Heart left ventricle (tissue), 16 donors: ENCODE measurements at places on chromosomes 3 and 15. TPM values are rescaled to one million over a fixed set of nuclear protein-coding genes. Genes with fewer than 3 reads are reported as not detected.

DNA sequence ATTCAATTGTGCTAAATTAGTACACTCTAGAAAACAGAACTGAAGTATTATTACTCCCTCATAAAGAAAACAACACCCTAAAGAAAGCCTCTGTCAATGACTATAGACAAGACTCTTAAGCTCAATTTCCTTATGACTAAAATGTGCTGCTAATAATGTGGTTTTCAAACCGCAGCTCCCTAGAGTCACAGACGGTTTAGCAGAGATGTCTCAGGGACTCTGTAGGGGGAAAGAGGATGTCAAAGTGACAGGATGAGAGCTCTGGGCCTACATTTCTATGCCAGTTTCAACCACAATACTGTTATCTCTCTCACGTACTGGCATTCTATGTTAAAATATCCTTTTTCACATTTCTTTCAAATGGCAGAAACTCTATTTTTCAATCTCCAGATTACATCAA lies 37.6 kb upstream of the WDR49 start:
- no peaks in the 10 kb centered on the region for H3K4me1 ChIP-seq
- no peak overlapping the region for H3K4me3 ChIP-seq
- no peaks in the 10 kb centered on the region for H3K27me3 ChIP-seq
- no peak overlapping the region for H3K27ac ChIP-seq

DNA sequence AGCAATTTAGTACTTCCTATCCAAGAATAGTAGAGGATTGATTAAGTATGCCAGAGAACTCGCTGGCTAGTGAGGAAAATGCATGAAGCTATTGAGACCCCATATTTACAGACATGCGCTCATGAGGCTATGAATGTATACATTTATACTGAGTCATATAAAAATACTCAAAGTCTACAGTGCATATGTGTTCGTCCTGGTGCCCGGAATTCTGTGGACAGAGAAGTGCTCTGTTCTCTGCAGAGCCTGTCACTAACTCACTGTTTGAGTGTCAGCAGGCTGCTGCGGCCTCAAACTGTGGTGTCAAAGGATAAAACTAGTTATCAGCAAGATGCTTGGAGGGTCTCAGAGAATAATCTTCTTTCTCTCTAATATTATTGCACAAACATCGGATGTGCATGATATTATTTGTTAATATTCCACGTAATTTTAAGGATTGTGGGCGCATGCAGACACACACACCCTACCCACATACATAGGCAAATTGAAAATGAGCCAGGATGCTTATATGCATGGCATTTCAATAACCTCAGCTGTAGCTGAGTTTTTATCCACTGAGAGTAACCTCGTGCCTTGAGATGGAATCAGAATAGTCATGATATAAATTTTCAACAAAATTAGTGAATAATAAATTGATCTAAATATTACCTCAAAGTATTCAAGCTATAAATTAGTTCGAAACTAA lies 50.0 kb upstream of the TSC22D2 start:
- no peaks in the 10 kb centered on the region for H3K27me3 ChIP-seq
- no peaks in the 10 kb centered on the region for H3K4me1 ChIP-seq
- H3K36me3 ChIP-seq: no peaks in the 10 kb centered on the region
- H3K4me3 ChIP-seq: no peak overlapping the region

Gene KLHDC8B
- total RNA-seq: 99.1 TPM

Gene WDR93
- total RNA-seq: not detected

DNA sequence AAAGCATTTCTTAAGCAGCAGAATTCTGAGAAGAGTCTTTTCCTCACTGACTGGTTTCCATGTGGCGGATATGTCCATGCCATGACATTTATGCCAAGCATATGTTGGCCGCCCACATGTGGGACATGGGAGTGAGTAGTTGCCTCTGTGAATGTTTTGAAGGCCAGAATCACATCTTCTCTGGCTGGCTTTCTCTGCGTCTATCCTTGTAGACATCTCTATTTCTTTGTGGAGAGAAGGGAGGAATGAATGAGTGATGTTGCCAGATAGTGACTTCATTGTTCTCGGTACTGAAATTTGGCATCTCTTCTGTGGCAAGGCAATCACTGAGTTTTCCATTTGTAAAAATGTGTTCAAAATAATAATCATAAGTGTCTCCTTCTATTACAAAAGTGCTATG lies 316.0 kb downstream of the CLSTN2 start:
- H3K4me1 ChIP-seq: no peaks in the 10 kb centered on the region
- no peak for DNase-seq
- H3K4me3 ChIP-seq: no peak overlapping the region
- H3K27me3 ChIP-seq: no peaks in the 10 kb centered on the region
- no peak overlapping the region for H3K27ac ChIP-seq
- H3K36me3 ChIP-seq: no peaks in the 10 kb centered on the region

Gene CELF6
- total RNA-seq: 1.3 TPM

Gene POPDC2
- 573 TPM for total RNA-seq

GRCh38 chr15:50791486-50791885 lies 26.0 kb upstream of the SPPL2A start:
- DNase-seq: no peak
- no peak overlapping the region for H3K27ac ChIP-seq
- no peaks in the 10 kb centered on the region for H3K27me3 ChIP-seq
- no peak overlapping the region for H3K4me3 ChIP-seq
- H3K36me3 ChIP-seq: no peaks in the 10 kb centered on the region

GRCh38 chr15:62334536-62334935 lies 169.5 kb upstream of the C2CD4B start:
- no peaks in the 10 kb centered on the region for H3K27me3 ChIP-seq
- no peak for DNase-seq
- no peaks in the 10 kb centered on the region for H3K36me3 ChIP-seq
- H3K27ac ChIP-seq: no peak overlapping the region
- no peak overlapping the region for H3K4me3 ChIP-seq

DNA sequence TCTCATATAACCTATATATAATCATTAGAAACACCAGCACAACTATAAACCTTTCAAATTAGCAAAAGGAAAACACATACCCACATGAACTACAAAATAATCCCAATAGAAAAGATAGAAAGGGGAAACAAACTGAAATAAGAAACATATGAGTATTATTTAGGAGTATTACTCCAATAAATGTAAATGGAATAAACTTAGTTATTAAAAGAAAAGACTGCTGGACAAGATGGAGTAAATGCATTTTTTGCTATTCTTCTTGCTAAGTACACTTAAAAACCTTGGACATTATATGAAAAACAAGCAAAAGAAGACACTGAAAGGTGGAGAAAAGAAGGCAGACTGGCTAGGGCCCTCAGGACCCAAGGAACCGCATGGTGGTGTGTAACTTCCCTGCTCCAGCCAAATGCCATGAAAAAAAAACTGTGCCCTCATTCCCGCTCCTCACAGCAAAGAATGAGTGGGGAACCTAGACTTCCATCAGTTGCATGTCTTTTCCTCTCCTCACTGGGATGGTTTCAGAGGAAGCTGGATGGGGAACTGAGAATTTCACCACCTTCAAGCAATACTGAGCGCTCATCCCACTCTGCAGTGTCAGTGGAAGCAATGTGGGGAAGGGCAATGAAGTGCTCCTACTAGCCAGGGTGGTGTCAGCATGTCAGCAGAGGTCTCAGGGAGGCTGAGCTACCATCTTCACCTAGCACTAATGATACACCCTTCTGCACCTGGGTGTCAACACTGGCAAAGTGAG lies 43.7 kb upstream of the ADAMTS17 start:
- H3K4me3 ChIP-seq: no peak overlapping the region
- H3K36me3 ChIP-seq: no peaks in the 10 kb centered on the region
- H3K27ac ChIP-seq: no peak overlapping the region

- no peak overlapping the region for H3K4me3 ChIP-seq
- no peaks in the 10 kb centered on the region for H3K36me3 ChIP-seq
- H3K27ac ChIP-seq: no peak overlapping the region
These were observed 122.9 kb downstream of the DLG1 start for GRCh38 chr3:197175503-197175902.

- H3K27me3 ChIP-seq: no peaks in the 10 kb centered on the region
- no peak overlapping the region for H3K27ac ChIP-seq
- no peaks in the 10 kb centered on the region for H3K36me3 ChIP-seq
- H3K4me3 ChIP-seq: no peak overlapping the region
- H3K4me1 ChIP-seq: no peaks in the 10 kb centered on the region
These were observed 254.7 kb downstream of the NR1D2 start for GRCh38 chr3:24199775-24200247.

GRCh38 chr15:68427963-68428362 lies 4.0 kb downstream of the ITGA11 start:
- no peak overlapping the region for H3K4me3 ChIP-seq
- no peaks in the 10 kb centered on the region for H3K36me3 ChIP-seq
- DNase-seq: no peak
- H3K27ac ChIP-seq: no peak overlapping the region
- peaks cover 16% of the 10 kb centered on the region for H3K4me1 ChIP-seq
